Tibial artery (tissue), 4 donors: ENCODE measurements at places on chromosomes 2 and 18.

- DNase-seq, result no peak
These were observed 384.2 kb upstream of the SALL3 start for GRCh38 chr18:78595453-78595852.

DNA sequence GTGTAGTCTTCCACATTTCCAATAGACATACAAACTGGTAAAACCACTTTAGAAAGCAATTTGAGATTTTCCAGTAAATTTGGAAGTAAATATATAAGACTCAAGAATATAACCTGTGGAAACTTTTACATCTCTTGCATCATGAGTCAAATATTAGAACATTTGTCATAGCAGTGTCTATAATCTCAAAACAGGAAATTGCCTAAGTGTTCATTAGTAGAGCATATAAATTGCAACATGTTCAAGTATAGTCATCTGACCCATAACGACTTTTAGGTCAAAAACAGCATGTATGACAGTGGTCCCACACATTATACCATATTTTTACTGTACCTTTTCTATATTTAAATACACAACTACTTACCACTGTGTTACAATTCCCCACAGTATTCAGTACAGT lies 555.9 kb upstream of the VRK2 start:
- no peak for DNase-seq

DNA sequence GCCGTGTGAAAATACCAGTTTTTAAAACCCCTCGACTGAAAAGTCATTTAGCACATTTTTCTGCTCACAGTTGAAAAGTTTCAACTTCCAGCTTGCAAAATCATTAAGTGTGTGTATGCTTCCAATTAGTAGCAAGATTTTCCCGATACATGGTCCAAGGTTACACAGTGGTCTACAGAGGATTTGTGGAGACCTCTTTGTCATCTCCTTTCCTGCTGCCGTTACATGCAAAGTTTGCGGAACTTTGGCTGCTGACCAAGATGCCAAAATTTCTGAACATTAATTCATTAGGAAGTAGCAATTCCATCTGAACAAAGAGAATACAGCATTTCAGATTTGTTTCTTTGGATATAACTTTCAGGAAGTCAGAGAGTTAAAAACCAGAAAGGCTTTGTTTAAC lies 474.6 kb downstream of the PLCL1 start:
- DNase-seq, result no peak

GRCh38 chr2:101327863-101328394 lies 19.4 kb upstream of the RNF149 start:
- no peak for DNase-seq

GRCh38 chr18:2571200-2572170 lies at the start of the genes METTL4 and NDC80:
TSS of gene METTL4 (minus strand) at chr18:2571505. CDS start at chr18:2567216, 4,289 bp downstream.
TSS of gene NDC80 (plus strand) at chr18:2571557. CDS start at chr18:2572986, 1,429 bp downstream.
- peak; percentile 66 for DNase-seq

DNA sequence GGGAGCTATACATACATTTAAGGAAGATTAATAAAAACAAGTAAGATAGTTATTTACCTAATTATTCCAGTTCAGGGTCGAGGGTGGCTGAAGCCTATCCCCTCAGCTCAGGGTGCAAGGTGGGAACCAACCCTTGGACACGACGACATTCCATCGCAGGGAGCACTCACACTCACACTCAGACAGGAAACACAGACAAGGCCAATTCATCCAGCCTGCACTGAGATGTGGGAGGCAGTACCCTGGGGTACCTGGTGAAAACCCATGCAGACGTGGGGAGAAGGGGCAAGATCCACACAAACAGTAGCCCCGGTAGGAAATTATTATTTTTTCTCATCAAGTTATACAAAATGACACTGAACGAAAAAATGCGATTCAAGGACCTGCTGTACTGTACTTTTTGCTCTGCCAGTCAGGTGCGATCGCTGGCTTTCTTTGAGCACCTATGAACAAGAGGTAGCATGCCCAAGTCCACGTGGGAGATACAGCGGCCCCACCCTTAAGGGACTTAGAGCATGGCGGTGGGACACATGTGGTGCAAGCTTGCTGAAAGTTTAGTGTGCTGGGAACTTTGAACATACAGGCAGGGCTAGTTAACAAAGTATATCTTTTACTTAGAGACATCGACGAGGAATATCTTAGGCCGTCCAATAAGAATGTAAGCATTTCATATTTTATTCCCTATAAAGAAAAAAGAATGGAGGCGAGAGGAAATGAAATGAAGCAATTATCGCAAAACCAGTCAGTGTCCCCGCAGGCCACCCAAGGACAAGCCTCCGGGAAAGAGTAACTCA lies 624 bp downstream of the METTL8 start:
- DNase-seq, result no peak

- no peak for DNase-seq
These were observed 709.2 kb upstream of the ID2 start for GRCh38 chr2:7972670-7973069.

DNA sequence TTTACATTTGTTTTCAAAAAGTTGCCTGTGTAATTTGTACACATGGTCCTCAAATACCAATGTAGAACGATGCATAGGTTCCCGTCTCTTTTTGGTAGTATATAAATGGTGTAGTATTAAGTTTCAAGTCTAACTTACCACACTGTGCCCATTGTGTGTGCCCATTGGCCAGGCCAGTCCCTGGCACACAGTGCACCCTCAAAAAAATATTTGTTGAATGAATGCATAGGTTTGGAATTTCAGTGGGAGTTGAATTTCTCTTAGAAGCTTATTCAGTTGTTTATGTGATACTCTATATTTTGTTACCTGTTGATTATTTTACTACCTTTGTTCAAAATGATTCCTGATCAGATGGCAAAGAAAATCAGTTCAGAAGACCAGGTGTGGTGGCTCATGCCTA lies 30.1 kb downstream of the IDH1 start:
- no peak for DNase-seq

DNA sequence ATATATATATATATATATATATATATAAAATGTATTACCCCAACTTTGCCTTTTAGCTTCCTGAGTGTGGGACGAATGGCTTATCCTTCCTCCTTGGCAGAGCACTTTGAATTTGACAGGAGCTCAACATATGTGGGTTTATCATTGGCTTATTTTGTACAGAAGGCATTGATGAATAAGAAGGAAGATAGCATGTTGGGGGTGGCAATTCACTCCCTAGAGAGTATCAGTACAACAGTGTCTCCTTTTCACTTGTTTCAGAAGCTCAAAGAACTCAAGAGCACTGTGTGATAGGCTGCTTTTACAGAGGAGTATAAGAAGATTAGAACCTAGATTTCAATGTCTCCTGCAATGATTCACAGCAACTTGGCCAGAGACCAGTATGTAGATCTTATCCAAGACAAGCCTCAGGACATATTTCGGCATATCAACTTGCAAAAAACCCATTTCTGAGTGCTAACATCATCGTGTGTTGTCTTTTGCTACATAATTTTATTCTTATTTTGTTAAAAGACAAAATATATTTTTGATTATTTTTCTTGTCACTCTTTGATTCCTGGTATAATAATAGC lies 345.8 kb downstream of the SOCS6 start:
- no peak for DNase-seq

GRCh38 chr2:172639823-172640222 lies 83.9 kb downstream of the PDK1 start:
- DNase-seq, result no peak

- no peak for DNase-seq
These were observed 11.4 kb downstream of the KLHL41 start for GRCh38 chr2:169520896-169521295.

GRCh38 chr2:8482432-8482831 lies 199.4 kb upstream of the ID2 start:
- DNase-seq, result peak; percentile 40

DNA sequence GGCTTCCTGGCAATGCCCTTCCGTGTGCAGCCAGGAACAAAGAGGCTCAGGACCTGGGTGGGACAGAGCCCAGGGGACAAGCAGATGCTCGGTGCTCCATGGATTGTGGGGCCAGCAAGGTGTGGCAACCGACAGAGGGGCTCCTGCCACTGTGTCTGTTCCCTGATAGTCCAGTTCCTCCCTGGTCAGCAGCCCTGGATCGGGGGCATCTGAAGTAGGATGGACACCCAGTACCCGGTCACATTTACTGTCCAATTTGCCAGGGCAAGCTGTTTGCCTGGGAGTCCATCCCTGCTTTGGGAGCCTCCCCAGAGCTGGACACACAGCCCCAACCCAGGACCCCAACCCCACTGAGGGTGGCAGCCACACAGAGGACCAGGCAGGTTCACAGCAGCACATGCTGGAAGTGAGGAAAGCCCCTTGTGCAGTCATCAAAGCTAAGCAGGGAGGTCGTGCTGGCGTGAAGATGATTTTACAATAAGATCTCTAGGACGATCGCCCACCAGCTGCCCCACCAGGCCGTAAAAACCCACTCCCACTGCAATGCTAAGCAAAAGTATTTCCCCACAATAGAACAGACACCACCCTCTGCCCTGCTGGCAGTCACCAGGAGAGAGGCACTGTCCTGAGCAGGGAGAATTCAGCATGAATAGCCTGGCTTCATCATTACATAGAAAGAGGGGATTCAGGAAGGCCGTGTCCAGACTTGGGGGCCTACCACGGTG lies 141.7 kb downstream of the NDUFA10 start:
- no peak for DNase-seq

GRCh38 chr2:46540496-46541331 lies 61.3 kb downstream of the TMEM247 start:
- DNase-seq, result peak; percentile 57

- DNase-seq, result peak; percentile 51
These were observed at the start of gene LTBP1 for GRCh38 chr2:32946314-32947075. TSS of gene LTBP1 (plus strand) at chr2:32946953. CDS start at chr2:32947325, 372 bp downstream.

- no peak for DNase-seq
These were observed 1.8 kb upstream of the HJURP start for GRCh38 chr2:233856184-233856583.

- DNase-seq, result no peak
These were observed 51.5 kb upstream of the PHLPP1 start for GRCh38 chr18:62663731-62664336.

DNA sequence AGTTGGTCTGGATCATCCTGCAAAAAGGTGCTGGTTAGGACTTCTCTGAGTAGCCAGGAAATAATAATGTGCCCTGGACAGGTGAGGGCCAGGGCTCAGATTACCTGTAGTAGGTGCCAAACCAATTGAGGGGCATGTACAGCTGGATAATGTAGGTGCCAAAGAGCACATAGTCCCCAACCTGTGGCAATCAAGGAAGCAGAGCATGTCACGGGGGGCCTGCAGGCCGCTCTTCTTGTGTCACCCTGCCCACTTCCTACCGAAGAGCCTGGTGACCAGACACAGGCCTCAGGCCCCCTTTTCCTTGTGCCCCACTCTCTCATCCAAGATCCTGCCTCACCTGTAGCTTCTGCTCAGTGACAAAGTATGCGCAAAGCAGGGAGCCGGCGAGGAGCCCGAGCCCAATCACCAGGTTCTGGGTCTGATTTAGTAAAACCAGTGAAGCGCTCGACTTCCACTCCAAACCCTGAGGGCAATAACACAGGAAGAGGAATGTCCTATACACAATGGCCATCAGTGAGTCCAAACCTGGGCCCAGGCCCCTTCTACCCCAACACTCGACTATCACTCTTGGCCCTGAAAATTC lies 5.2 kb downstream of the ABCB6 start:
- no peak for DNase-seq

- DNase-seq, result no peak
These were observed 170.4 kb upstream of the TANK start for GRCh38 chr2:160989778-160990177.

GRCh38 chr2:10947005-10947440 lies 35.3 kb downstream of the KCNF1 start:
- DNase-seq, result no peak

DNA sequence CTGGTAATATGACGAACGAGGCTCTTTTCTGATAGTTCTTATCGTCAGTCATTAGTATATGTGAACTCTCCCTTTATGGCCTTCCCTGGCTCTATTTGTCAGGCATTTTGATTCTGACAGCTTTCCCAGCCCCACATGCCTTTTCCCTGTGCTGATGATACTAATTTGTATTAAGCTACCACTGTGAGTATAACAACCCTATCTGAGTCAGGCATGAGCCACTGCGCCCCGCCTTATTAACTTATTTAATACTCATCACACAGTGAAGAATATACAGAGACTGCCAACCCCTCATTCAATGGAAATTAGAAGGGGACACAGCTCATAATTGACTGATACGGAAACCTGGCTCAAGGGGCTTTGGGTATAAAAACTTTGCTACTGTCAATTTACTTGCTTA lies 140.0 kb downstream of the NETO1 start:
- DNase-seq, result no peak

- DNase-seq, result no peak
These were observed 11.5 kb downstream of the TRIP12 start for GRCh38 chr2:229910147-229910831.

DNA sequence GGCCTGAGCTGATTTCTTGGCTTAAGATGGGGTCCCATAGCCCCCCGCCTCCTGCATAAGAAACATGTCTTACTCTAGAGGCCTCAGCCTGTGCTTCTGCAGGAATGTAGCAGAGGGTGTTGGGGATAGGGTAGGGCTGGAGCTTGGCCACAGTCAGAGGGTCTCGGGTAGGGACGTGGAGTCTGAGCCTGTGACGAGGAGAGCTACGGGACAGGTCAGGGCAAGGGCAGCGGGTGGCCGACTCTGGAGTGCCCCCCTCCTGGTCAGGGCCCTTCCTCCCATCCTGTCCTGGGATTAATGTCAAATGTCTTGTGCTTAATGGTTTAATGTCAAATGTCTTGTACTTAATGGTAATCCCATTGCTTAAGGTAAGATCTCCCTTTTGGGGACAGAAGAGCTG lies 130.4 kb downstream of the GLI2 start:
- DNase-seq, result no peak

DNA sequence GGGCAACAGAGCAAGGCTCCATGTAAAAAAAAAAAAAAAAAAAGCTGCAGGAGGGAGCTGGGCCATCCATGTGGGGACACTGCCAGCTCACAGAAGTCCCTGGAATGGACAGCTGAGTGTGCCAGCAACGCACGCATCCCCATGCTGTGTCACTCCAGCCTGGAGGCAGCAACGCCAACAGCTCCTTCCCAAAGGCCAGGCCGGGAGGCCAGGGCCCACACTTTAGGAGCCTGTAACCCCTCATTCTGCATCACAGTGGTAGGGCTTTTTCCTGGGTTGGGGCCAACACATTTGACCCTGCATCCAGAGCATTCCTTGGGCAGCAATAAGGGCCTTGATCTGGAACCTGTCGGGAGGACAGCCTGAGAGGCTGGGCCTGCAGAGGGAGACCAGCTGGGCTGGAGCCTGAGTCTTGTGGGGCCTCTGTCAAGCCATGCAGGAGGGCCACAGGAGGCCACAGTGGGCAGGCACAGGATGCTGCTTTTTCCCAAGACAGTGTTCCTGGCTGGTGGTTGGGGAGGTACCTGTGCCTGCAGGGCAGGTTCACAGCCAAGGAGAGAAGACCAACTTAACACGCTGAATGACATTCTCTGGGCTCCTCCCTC lies 16.8 kb upstream of the KCNK3 start:
- DNase-seq, result peak; percentile 42

DNA sequence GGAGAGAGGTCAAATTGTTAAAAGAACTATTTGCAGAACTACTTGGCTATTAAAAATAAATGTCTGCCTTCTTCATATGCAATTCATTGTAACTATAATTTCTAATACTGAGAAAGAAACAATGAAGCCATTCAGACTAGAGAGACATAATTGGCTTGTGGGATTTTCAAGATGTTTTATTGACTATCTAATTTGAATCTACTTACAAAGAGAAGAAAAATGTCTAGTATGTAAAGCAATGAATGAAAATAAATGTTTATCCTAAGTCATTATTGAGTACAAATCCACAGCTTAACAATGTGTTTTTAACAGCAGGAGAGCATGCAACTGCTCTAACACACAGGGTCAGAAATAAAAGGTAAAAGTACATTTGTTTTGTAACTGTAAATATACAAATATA lies 19.2 kb downstream of the RMP24 start:
- no peak for DNase-seq
